ENCODE measurements at places on chromosomes 3 and 15.
A peak's percentile ranks its signal among the peaks of the same experiment; 100 is the strongest.

GRCh38 chr3:9976721-9977709 lies 9.6 kb downstream of the EMC3 start:
- no peak for DNase-seq

DNA sequence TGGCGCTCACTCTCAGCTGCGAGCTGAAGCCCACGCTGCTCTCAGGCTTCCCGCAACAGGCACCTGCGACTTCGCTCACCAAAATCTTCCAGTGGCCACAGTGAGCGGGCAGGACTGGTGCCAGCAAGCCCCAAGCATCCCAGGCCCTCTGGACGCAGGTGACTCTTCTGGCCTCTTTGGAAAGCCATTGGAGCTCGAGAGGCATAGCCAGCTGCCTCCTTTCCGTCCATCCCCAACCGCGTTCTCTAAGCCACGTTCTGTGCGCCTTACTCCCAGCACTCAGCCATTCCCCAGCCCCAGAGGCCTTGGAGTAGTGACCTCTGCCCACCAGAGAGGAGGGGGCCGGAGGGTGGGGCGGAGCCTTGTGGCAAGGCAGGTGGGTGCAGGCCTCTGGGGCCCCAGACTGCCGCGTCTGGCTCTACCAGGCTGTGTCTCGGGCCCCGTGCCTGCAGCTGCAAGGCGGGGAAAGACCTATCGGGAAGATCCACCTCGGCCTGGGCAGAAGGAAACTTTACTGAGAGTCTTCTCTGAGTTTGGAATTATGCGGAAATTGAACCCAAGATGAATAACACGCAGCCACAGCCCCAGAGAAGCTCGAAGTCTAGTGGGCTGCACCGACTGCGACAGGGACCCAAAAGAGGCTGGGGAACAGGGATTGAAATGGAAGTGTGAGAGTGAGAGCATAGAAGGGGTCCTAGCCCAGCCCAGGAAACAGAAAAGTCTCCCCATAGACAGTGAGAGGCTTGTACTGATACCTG lies 3.6 kb upstream of the SOX14 start:
- no peak for DNase-seq

GRCh38 chr3:120678984-120679383 lies 3.1 kb downstream of the HGD start:
- DNase-seq, result no peak

GRCh38 chr3:188278717-188279324 lies 124.9 kb downstream of the LPP start:
- DNase-seq, result no peak

DNA sequence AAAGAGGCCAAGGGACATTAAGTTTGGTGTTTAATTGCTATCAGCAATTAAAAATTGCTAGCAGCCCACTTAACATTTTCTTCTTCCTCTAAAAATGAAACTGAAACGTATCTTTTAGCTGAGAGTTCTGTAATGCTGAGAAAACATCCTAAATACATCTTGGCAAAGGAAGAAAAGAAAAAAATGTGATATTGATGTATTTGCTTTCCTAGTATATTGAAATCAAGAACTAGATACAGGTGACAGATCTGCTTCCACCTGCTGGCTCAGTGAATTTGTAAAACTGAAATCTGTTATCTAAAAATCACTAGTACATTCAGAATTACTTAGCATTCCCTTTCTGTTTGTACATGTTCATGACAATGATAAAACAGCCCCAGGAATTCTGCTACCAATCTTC lies 283.2 kb downstream of the ZBTB20 start:
- no peak for DNase-seq

DNA sequence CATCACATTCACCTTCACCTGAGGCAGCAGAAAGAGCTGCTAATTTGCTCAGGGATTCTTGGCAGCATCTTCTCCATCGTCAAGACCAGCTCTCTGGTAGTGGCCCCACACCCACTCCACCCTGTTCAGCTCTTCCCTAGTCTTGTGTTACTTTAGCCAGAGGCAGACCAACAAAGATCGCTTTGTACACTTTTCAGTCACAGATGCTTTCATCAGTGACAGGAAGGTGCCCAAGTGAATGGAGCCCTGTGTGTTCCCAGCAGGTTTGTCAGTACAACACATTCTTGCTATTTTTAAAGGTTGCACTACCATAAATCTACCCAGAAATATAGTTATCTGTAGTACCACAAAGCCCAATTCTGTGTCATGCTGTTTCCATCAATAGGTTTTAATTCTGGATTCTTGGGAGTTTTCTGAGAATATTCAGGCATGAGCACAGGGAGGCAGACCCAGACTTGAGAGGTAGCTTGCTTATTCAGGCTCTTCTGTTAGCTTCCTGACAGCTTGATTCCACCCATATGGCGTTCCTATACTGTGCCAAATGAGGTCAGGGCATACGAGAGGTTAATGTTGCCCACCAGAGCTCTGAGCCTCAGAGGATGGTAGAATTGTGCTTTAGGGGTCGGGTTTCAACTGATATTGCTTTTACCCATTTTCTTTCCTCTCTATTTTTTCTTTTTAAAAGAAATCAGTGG lies 109.8 kb upstream of the MANF start:
- DNase-seq, result no peak

DNA sequence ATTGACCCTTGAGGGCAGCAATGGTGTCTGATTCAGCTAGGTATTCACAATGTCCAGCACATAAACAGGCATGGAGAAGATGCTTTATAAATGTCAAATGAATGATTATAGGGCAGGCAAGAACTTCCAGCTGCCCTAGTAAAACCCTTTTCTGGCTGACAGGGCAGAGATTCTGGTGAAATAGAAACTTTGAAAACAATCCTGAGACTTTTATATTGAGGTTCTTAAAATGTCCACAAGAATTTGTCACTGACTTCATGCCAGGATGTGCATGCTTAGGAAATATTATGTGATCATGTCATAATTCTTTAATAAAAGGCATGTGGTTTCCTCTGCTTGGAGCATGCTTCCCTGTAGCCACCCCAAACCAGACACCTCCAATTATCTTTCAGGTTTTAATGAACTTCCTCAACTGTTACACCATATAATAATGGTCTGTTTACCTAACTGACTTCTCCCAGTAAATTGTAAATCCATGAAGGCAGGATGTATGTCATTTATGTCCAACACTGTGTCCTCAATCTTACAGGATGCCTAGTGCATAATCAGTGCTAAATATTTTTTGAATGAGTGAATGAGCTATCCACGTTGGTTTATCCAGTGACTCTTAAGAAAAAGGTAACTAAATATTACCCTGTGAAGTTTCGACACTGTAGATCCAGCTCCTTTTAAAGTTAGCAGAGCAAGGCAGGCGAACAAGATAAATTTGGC lies 43.4 kb upstream of the CLRN1 start:
- no peak for DNase-seq

- DNase-seq, result no peak
Measured at GRCh38 chr15:98002419-98002818, 41.9 kb downstream of the ARRDC4 start.

- no peak for DNase-seq
Measured at GRCh38 chr15:22839046-22839695, 705 bp downstream of the NIPA2 start.

GRCh38 chr3:183006396-183007002 lies 26.2 kb upstream of the DCUN1D1 start:
- no peak for DNase-seq

DNA sequence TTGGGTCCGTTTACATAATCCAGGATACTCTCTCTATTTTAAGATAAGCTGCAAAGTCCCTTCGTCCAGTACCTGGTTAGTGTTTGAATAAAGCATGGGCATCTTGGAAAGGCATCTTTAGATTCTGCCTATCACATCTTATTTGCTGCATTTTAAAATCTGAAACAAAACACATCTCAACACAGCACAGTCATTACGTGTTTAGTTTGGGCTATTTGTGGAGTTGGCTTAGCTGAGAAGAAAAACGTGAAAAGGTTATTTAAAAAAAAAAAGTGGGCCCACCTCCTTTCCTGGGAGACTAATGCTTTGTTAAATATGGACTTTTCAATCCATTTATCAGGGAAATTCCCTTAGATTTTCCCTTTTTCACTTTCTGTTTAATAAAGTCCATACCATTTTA lies 174.5 kb upstream of the WNT5A start:
- DNase-seq, result no peak

- no peak for DNase-seq
Measured at GRCh38 chr3:99167071-99167470, 265.6 kb upstream of the DCBLD2 start.

DNA sequence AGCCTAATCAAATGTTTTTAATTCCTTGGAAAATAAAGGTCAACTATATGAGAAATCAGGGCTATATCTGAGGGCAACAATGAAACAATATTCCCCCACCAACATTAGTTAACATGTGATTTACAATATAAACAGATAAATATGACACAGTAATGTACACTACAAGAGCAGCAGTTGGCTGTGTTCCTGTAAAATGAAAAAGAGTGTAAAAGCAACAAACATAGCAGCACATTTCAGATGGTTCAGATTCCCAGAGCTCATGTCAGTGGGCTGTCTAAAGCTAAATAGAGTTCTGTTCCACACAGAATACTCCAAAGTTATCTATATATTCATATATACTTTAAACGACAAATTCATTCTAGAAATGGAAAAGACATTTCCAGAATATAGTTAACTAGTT lies 42.6 kb downstream of the ANKRD28 start:
- DNase-seq, result no peak

DNA sequence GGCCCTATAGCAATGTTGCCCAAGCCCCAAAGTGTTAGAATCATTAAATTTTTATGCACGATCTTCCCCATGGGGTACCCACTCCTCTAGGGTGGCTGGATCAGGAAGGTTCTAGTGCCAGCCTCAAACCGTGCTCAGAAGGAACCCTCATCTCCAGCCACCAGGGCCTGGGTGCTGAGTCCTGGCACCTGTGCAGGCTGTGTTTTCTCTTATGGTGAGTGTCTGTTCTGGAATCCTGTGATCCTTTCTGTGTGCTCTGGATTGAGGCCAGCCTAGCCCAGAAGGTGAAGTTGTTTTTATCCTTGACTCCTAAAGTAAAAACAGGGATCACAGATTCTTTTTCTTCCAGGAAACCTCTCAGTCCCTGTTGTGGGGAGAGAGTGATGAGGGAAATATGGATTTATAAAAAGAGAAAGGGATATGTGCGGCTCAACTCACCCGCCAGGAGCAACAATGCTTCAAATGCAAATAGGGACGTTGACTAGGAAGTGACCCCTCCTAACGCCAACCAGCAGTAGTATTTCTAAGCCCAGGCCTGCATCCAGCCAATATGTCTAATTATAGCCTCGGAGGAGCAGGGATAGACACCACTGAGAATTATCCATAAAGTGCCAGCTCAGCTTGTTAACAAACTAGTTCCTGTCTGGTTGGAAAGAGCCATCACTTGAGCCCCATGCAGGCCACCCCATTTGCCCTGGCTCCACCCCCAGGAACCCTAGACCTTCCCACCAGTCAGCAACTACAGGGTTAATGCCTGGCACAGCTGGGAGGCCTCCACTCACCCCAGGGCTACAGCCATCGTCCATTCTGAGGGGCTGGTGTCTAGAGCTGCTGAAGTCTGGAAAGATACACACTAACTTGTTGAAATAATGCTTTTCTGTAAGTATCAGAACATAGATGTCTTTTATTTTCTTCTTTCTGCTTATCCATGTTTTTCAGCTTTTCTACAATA lies 513.5 kb upstream of the PROK2 start:
- DNase-seq, result no peak

DNA sequence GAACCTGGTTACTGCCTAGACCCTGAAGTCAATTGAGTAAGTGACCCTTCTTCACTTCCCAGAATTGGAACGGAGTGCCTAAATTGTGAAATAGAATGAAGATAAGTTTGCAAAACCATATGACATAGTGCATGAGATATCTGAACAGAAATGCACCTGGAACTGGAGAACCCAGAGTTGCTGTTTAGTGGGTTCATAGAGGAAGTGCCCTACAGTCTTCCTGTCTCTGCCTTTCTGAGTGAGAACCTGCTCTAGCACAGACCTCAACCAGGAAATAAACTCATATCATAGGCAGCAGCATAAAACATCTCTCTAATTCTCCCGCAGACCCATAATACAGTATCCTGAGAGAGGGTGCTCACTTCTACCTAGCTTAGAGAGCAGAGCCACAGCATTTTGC lies 82.9 kb downstream of the EOMES start:
- DNase-seq, result no peak

GRCh38 chr15:43250785-43251184 lies 15.9 kb downstream of the TGM5 start:
- DNase-seq, result no peak

DNA sequence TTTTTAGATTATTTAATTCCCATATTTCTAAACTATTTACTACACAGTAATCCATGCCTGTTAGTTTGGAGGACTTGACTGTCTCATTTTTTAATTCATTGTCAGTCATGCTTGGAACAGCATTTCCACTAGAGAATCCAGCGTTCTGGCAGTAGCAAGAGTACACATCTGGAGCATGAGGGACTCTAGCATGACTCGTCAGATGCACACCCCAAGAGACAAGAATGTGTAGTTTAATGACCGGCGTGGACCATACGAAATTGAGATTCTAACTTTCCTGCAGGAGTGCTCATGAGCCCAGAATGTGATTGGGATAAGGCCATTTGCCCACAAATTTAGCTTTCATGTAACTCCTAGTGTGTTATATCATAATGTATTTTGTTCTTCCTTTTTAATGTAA lies 48.9 kb downstream of the ASB7 start:
- no peak for DNase-seq

DNA sequence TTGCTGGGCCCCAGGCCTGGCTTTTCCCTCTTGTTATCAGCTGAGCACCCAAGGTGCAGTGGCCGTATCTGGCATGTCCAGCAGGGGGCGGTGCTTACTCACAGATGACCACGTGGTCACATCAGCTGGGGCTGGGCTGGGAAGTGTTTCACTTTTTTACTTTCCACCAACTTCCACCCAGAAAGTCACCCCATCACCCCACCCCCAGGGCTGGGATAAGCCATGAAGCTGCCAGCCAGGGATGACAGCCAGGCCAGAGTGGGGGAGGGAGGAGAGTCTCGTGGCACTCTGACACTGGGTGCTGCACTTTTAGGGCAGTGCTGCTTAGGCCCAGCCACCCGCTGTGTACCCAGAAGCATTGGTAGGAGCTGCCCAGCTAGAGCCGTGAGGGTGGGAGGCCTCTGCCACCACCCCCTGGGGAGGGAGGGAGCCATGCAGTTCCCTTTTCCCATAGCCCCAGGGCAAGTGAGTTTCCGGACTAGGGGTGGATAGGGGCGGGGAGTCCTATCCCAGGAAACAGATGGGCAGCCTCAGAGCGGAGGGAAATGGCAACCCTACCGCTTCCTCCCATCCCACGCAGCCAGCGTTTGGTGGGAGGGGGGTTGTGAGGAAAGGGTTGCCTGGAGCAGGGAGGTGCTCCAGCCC lies 6.1 kb downstream of the PPCDC start:
- peak; percentile 88 for DNase-seq

- no peak for DNase-seq
Measured at GRCh38 chr3:130342821-130343661, 2.4 kb upstream of the COL6A5 start.

- no peak for DNase-seq
Measured at GRCh38 chr3:88767746-88768145, 339.7 kb upstream of the EPHA3 start.

GRCh38 chr3:151395806-151396205 lies 11.3 kb upstream of the P2RY12 start:
- no peak for DNase-seq

- no peak for DNase-seq
Measured at GRCh38 chr3:5974630-5975322, 787.3 kb downstream of the EDEM1 start.

GRCh38 chr3:197882586-197882985 lies 67.4 kb upstream of the RPL35A start:
- DNase-seq, result no peak
